Effector memory CD4-positive, alpha-beta T cell (primary cell): ENCODE measurements at places on chromosomes 5 and 9.
A peak's percentile ranks its signal among the peaks of the same experiment; 100 is the strongest.

GRCh38 chr5:151721812-151722391 lies 35.2 kb upstream of the SPARC start:
- no peak for DNase-seq

GRCh38 chr5:73266176-73266738 lies 93.3 kb downstream of the TMEM174 start:
- DNase-seq = no peak

DNA sequence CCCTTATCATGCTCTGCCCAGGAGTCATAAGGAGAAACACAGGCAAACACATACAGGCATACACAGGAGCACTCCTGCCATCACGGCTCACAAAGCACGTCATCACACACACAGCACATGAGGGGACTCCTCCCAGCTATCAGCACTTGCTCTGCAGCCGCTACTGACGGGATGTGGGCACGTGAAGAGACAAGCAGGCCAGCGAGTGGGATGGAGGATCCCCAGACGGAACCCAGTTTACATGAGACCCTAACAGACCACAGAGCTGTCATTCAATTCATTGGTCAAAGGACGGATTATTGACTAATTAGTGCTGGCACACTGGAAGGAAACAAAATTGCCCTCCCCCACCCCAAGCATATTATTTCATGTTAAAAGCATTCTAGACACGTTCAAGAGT lies 53.6 kb downstream of the SEMA4D start:
- DNase-seq = peak; percentile 36

GRCh38 chr9:34503406-34503805 lies 19.4 kb downstream of the ENHO start:
- no peak for DNase-seq

DNA sequence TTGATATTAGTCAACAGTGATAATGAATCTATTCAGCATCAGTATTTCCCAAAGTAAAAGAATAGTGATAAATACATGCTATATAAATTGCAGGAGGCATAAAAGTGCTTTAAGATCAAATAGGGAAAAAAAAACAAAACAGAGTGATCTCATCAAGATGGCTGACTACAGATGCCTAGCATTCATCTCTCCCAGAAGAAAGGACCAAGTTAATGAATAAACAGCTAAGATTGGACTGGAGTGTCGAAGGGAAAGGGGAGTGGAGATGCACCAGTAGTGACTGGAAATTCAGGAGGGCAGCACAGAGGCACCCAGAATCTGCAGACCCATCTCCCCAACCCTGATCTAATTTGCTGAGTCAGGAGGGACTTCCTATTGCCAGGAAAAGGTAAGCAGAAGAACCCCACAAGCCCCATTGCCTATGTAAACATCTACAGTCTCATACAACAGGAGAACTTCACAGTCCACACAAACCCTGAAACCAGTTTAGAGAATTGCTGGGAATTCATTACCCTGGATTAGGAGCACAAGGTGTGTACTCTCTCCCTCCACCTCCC lies 699.4 kb downstream of the PTPRD start:
- no peak for DNase-seq

GRCh38 chr5:175813943-175814630 lies 57.3 kb upstream of the CPLX2 start:
- no peak for DNase-seq

- DNase-seq = no peak
These were observed 62.3 kb downstream of the PRDM6 start for GRCh38 chr5:123151227-123151909.
